HT1080 (cell line): ENCODE measurements at places on chromosomes 1 and 21.

DNA sequence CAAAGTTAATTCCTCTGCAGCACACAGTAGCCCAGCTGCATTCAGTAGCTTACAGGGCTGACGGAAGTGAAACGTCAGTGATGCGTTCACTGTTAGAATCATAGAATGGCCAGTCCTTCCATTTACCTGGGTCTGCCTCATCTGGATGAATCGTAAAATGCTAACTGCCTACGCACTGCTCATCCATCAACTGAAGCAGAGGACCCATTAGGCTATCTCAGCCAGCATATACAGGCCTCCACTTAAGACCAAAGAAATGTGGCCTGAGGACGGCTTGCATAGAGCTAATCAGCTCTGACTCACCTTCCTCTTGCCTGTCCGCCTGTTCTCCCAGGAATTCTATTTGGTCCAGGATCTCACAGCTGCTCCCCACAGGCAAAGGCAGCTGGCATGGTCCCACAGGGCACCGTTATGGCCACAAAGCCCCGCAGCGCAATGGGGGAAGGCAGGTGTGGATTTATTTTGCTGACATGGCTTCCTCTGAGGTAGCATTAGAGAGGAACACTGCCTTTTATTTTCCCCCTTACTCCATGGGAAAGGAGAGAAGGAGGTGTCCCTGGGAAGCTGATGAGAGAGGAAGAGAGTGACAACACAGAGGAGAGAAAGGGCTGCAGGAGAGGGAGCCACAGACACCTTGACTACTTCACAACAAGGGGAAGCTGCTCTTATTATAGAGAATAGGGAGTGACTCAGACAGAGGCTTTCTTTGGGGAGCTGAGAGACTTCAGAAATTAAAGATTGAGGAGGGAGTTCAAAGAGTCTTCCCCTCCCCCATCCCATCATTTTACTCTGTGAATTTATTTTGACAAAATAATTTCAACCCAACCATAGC, 177.6 kb downstream of the HHIPL2 start:
- peak; percentile 93 for DNase-seq

DNA sequence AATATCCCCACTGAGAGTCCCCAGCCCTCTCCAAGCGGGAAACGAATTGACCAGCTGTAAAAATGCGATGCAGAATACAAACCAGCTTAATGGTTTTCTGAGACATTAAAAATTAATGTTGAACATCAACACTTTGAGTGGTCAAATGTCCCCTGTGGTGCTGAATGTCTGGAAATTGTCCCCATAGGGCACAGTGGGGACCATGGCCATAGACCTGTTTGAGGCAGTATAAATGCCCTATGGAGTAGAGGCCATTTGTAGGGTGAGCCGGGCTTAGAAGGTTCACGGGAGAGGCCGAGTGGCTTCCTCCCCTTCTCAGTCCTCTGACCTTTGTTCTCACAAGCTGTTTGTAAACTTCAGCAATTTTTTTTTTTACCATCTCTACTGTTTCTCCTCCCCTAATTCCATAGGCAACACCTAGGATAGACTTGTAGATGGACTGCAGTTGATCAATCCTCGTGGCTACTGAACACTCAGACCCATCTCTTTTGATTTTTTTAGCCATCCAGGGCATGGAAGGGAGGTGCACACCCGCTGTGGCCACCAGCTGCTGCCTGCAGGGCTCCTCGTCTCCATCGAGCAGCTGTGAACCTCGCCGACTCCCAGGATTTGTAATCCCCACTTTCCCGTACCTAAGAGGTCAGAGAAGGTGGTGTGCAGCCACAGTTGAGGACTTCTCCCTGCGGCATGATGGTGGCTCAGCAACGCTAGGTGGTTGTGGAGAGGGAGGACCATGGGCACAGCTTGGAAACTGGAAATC, 41.0 kb downstream of the KAZN start:
- DNase-seq: no peak

DNA sequence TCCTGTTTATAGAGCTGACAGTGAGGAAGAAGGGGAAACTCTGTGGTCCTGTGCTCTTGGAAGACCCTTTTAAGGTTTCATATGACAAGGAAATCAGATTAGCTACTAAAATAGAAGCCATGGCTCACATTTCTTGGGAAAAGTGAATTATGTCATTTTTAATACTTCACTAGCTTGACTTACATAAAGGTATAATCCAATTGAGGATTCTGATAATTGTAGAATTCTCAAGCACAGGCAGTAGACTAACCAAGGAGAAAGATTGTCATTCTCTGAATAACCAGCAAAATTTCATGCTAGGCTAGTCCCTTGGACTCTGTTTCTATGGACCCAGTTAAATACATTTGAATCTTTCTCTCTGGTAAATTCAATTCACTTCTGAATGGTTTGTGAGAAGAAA, 613.0 kb upstream of the BEND5 start:
- no peak for DNase-seq

- DNase-seq: no peak
Observed at GRCh38 chr1:61585714-61586113, 139.2 kb downstream of the TM2D1 start.

GRCh38 chr1:20080441-20081352, 10.7 kb downstream of the PLA2G5 start:
- peak; percentile 24 for DNase-seq

GRCh38 chr1:22747021-22747734, 36.5 kb downstream of the EPHB2 start:
- peak; percentile 98 for DNase-seq

DNA sequence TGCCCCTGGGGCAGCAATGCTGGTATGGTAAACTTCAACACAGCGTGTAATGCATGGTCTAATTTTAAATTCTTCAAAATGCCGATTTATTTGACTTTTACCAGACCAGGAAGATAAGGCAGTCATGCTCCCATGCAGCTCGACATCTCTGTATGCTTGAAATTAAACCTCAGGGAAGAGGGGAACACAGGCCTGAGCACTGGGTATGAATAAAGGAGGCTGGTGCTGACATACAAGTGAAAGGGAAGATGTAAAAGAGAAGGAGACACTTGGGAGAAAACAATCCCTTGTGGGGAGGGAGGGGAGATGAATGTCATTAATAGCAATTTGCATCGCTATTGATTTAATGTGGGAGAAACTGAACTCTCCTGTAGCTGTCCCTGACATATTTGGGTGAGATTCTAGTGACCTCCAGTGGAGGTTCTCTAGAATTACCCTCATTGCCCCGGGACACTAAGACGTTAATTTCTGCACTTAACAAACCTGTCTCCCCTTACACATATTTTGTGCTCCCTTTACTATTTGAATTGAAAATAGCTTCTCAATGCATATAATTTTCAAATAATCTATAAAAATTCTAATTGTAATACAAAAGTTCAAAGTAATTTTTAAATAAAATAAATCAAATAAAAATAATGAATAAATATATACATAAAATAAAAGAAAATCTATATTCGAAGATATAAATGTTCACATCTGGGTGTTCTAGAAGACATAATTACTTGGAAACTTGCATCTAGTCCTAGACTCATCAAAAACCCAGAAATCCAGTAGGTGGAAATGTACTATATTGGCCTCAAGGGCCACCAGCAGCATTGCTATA, 283.1 kb downstream of the LMX1A start:
- peak; percentile 25 for DNase-seq
